Tibial artery (tissue), 4 donors: ENCODE measurements at places on chromosomes 5 and 9.

DNA sequence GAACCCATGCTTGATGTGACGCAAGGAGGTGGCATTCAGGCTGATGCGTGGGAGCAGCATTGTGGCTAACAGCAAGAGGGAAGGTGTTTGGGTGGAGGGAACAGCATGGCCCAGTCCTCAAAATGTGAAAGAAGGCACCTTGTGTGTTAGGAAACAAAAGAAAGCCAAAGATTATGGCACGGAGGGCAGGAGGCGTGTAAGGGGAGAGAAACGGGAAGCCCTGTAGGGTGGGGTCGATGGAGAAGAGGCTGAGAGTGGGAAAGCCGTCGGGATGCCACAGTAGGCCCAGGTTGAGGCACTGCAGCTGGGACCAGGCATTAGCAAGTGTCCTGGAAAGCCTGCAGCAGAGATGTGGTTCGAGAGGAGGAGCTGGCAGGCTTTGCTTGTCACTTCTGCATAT lies 241.1 kb downstream of the GADD45G start:
- H3K4me1 ChIP-seq: peaks cover under 1% of the 10 kb centered on the region
- no peaks in the 10 kb centered on the region for H3K27me3 ChIP-seq
- no peak for DNase-seq

- H3K27me3 ChIP-seq: no peaks in the 10 kb centered on the region
- no peaks in the 10 kb centered on the region for H3K4me1 ChIP-seq
- H3K27ac ChIP-seq: no peak overlapping the region
- DNase-seq: no peak
- H3K4me3 ChIP-seq: no peak overlapping the region
- H3K36me3 ChIP-seq: no peaks in the 10 kb centered on the region
Observed at GRCh38 chr9:97786341-97786740, 66.7 kb upstream of the FOXE1 start.

DNA sequence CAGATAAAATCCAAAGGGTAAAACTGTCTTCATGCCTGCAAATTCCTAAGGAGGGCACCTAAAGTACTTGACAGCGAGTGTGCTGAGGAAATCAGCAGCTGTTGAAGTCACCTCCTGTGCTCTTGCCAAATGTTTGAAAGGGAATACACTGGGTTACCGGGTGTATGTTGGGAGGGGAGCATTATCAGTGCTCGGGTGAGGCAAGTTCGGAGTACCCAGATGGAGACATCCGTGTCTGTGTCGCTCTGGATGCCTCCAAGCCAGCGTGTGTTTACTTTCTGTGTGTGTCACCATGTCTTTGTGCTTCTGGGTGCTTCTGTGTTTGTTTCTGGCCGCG lies 727 bp upstream of the ADRB2 start:
- peak overlapping the region; percentile 78 for H3K27ac ChIP-seq
- no peaks in the 10 kb centered on the region for H3K36me3 ChIP-seq
- H3K27me3 ChIP-seq: no peaks in the 10 kb centered on the region
- H3K4me3 ChIP-seq: peak overlapping the region; percentile 71
- H3K4me1 ChIP-seq: peaks cover 3% of the 10 kb centered on the region
- DNase-seq: no peak

GRCh38 chr5:142319105-142319504 lies 5.7 kb downstream of the SPRY4 start:
- H3K27me3 ChIP-seq: no peaks in the 10 kb centered on the region
- no peak for DNase-seq
- peaks cover 69% of the 10 kb centered on the region for H3K4me1 ChIP-seq
- peaks cover 5% of the 10 kb centered on the region for H3K36me3 ChIP-seq
- H3K27ac ChIP-seq: peak overlapping the region; percentile 95
- peak overlapping the region; percentile 3 for H3K4me3 ChIP-seq
